ENCODE measurements at places on chromosomes 1 and 21. TPM values are rescaled to one million over a fixed set of nuclear protein-coding genes. Genes with fewer than 3 reads are reported as not detected.

ADAMTS5 gene
- 1.0 TPM for polyA plus RNA-seq

METTL25B gene
- polyA plus RNA-seq = 4.8 TPM

LCE1A gene
- not detected for polyA plus RNA-seq

OR2L2 gene
- polyA plus RNA-seq = not detected

GRCh38 chr1:235919127-235919832 lies 52.6 kb upstream of the LYST start:
- peak; percentile 80 for DNase-seq
- H3K27ac ChIP-seq = peak overlapping the region; percentile 99
- no peaks in the 10 kb centered on the region for H3K36me3 ChIP-seq
- no peak overlapping the region for H3K4me3 ChIP-seq

DNA sequence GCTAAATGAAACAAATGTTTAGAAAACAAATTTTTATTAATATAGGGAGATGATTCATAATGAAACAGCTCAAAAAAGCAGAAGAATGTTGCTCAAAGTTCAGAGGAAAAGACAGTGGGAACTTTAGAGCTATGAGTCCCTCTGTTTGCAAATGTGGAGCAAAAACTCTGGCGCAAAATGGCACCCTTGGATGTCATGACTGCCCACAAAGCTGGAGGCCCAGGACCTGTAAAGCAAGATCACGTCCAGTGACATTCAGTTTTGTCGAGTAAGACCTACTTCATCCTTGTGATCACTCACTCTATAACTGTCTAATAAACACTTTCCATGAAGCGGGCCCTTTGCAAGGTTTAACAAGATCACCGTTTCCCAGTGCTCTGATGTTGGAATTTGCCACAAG lies 9.1 kb upstream of the EXO1 start:
- H3K36me3 ChIP-seq = no peaks in the 10 kb centered on the region
- H3K27ac ChIP-seq = no peak overlapping the region
- H3K27me3 ChIP-seq = peaks cover 3% of the 10 kb centered on the region
- no peaks in the 10 kb centered on the region for H3K4me1 ChIP-seq

DNA sequence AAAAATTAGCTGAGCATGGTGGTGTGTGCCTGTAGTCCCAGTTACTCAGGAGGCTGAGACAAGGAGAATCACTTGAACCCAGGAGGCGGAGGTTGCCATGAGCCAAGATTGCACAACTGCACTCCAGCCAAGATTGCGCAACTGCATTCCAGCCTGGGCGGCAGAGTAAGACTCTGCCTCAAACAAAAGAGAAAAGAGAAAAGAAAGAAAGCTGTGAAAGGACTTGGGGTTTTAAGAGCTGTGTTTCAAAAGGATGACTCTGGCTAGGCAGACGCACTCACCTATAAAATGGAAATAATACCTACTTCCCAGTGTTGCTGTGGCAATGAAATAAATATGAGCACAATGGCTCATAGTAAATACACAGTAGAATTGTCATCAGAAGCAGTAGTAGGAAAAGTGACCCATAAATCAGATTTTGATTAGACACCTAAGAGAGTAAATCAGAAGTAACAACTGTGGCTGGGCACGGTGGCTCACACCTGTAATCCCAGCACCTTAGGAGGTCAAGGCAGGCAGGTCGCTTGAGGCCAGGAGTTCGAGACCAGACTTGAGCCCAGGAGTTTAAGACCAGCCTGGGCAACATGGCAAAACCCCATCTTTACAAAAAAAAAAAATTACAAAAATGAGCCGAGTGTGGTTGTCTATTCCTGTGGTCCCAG lies 45.9 kb upstream of the PUM1 start:
- H3K4me1 ChIP-seq = peaks cover 57% of the 10 kb centered on the region
- H3K36me3 ChIP-seq = no peaks in the 10 kb centered on the region
- no peak overlapping the region for H3K27ac ChIP-seq

- H3K4me3 ChIP-seq = peak within 1 kb of the TSS; percentile 95
- peaks cover 45% of the 10 kb centered on the region for H3K4me1 ChIP-seq
- H3K27me3 ChIP-seq = no peaks in the 10 kb centered on the region
- H3K27ac ChIP-seq = peak within 1 kb of the TSS; percentile 100
Observed at GRCh38 chr1:151993734-151994496, at the start of gene S100A10. S100A10 (minus strand) TSS chr1:151993859; CDS start chr1:151986230, 7,629 bp downstream.

- H3K4me3 ChIP-seq = no peak overlapping the region
- H3K27ac ChIP-seq = no peak overlapping the region
- no peak for DNase-seq
- no peaks in the 10 kb centered on the region for H3K27me3 ChIP-seq
Observed at GRCh38 chr1:53627666-53628065, 111.3 kb downstream of the GLIS1 start.

GRCh38 chr1:16048573-16049189 lies 5.1 kb downstream of the CLCNKB start:
- no peak overlapping the region for H3K27ac ChIP-seq
- no peaks in the 10 kb centered on the region for H3K27me3 ChIP-seq
- peaks cover 4% of the 10 kb centered on the region for H3K4me1 ChIP-seq
- H3K36me3 ChIP-seq = no peaks in the 10 kb centered on the region
- DNase-seq = no peak

DNA sequence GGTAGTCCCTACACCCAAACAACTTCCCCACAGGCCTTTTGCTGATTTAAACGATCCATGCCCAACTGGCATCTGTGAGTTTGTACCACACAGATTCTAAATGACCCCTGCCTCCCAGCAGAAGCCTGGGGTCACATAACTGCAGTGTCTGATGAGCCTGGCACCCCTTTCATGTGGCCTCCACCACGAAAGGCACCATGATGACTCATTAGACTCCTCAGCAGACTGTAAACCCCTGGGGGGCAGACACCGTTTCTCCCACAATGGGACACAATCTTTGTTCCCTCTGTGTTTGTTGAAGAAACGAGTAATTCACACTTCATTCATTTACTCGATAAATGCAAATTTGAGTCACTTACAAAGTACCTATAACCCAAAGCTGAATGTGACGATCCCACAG lies 81.6 kb downstream of the CCDC185 start:
- no peaks in the 10 kb centered on the region for H3K4me1 ChIP-seq
- no peaks in the 10 kb centered on the region for H3K36me3 ChIP-seq
- DNase-seq = no peak
- no peak overlapping the region for H3K4me3 ChIP-seq
- peaks cover 5% of the 10 kb centered on the region for H3K27me3 ChIP-seq

DNA sequence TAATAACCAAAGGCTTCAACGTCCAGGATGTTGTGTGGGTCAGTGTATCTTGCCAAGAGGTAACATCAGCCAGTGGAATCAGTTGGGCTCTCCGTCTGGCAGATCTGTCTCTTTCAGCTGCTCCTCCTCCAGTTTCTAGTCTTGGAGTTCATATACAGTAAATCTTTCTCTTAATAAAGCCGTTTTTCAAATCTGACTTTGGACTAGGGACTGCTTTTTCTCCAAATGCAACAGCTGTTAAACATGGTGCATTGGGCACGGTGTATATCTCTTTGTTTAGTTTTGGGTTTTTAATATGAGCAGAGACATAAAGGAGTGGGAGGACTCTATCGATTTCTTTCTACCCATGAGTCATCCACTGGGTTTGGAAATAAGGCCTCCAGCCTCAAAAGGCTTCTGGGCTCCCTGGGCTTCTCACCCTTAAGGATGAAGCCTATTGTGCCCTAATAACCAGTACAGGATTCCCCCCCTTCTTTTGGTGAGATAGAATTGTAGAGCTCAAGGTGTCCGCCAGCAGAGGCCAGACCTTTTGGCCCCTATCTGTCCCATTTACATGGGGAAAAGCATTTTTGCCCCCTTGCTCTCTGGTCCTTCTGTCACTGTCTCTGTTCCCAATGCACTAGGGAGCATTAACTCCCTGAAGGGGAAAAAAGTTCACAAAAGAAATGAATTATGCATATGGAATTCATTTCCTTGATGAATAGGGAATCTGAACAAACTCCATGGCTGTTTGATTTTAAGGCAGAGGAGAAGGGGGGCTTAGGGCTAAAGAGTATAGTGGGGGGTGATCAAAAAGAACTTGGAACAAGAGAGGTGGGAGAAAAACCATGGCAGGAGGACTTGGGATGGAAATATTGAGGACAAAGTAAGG lies 86.0 kb downstream of the PBX1 start:
- no peak for DNase-seq
- no peaks in the 10 kb centered on the region for H3K4me1 ChIP-seq
- peaks cover 3% of the 10 kb centered on the region for H3K27me3 ChIP-seq
- H3K36me3 ChIP-seq = no peaks in the 10 kb centered on the region
- H3K4me3 ChIP-seq = no peak overlapping the region

- H3K36me3 ChIP-seq = peaks cover 22% of the 10 kb centered on the region
- H3K4me1 ChIP-seq = peaks cover 78% of the 10 kb centered on the region
- peak within 1 kb of the TSS; percentile 85 for H3K27ac ChIP-seq
Observed at GRCh38 chr1:153357853-153358690, at the start of gene S100A9. S100A9 (plus strand) TSS chr1:153357854; CDS start chr1:153358284, 430 bp downstream.

GRCh38 chr1:205056956-205057568 lies 14.1 kb downstream of the CNTN2 start:
- no peaks in the 10 kb centered on the region for H3K27me3 ChIP-seq
- no peaks in the 10 kb centered on the region for H3K36me3 ChIP-seq
- no peak overlapping the region for H3K4me3 ChIP-seq

- no peak overlapping the region for H3K4me3 ChIP-seq
- H3K4me1 ChIP-seq = no peaks in the 10 kb centered on the region
- DNase-seq = no peak
- H3K27ac ChIP-seq = no peak overlapping the region
- H3K27me3 ChIP-seq = no peaks in the 10 kb centered on the region
Observed at GRCh38 chr21:16578912-16579311, 849.1 kb downstream of the USP25 start.
